ENCODE measurements at places on chromosomes 5 and 9. TPM values are rescaled to one million over a fixed set of nuclear protein-coding genes. Genes with fewer than 3 reads are reported as not detected.

CDC20B gene
- not detected for total RNA-seq

- ATAC-seq, result no peak
- H3K36me3 ChIP-seq, result no peaks in the 10 kb centered on the region
- no peak overlapping the region for H3K4me3 ChIP-seq
- H3K27ac ChIP-seq, result no peak overlapping the region
Measured at GRCh38 chr9:121249563-121249962, 18.4 kb upstream of the GSN start.

NDST1 gene
- 58.3 TPM for total RNA-seq

SPATA31A7 gene
- not detected for total RNA-seq

- peaks cover 21% of the 10 kb centered on the region for H3K27me3 ChIP-seq
- H3K4me1 ChIP-seq, result no peaks in the 10 kb centered on the region
- no peak overlapping the region for H3K27ac ChIP-seq
- H3K36me3 ChIP-seq, result no peaks in the 10 kb centered on the region
- ATAC-seq, result no peak
Measured at GRCh38 chr5:167764641-167765289, 526.7 kb upstream of the WWC1 start.

TAF11L7 gene
- not detected for total RNA-seq

SLCO6A1 gene
- not detected for total RNA-seq

DNA sequence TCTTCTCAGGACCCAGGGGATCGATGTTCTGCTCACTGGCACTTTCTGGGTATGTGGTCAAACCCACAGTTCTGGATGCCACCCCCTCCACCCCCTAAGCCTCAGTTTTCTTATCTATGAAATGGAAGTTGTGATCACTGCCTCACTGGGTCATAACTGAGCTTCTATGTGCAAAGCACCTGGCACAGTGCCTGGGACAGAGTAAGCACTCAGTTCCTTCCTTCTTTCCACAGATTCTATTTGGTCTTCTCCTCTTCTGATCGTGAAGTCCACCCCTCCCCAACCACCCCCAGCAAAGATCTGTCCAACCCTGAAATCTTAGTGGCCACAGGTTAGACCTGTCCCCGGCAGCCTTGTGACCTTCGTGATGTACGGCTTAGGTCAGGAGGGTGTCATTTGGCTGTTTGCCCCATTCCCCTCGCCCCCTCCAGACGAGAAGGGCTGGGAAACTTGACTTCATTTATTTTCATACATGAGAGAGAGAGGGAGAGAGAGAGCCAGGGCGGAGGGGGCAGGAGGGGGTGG is 181.4 kb downstream of the FGF18 start:
- no peaks in the 10 kb centered on the region for H3K36me3 ChIP-seq
- peaks cover 59% of the 10 kb centered on the region for H3K27me3 ChIP-seq
- H3K27ac ChIP-seq, result no peak overlapping the region
- H3K4me3 ChIP-seq, result no peak overlapping the region

DNA sequence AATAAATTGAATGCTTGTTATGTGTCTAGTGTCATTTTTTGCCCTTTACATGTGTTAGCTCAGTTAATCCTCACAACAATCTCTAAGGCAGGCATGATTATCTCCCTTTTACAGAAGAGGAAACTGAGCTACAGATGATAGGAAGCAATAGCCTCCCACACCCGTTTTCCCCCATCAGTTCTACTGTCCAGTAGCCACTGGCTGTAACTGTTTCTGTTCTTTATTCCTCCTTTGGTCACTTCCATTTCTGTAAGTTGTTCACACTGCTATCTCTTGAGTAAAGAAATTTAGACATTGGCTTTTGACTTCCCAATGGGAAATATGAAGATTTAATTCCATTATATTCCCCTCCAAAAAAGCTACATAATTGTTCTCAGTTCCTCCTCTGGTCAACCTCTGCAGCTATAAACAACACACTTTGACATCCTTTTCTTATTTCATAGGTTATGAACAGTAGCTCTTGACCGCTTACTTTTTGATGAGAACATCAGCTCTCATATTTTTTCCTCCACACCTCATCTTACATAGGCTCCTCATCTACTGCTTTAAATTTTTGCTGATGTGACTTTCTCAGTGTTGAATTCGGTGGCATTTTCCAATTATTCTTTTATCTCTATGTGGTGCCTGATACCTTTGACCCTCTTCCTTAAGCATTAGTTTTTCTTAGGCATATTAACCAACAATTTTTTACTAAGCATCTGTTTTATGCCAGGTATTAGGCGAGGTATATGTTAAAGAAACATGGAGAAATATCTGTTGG is 21.4 kb downstream of the SPZ1 start:
- H3K27ac ChIP-seq, result no peak overlapping the region
- ATAC-seq, result no peak
- H3K4me1 ChIP-seq, result no peaks in the 10 kb centered on the region
- H3K27me3 ChIP-seq, result peaks cover 9% of the 10 kb centered on the region
- no peaks in the 10 kb centered on the region for H3K36me3 ChIP-seq

DNA sequence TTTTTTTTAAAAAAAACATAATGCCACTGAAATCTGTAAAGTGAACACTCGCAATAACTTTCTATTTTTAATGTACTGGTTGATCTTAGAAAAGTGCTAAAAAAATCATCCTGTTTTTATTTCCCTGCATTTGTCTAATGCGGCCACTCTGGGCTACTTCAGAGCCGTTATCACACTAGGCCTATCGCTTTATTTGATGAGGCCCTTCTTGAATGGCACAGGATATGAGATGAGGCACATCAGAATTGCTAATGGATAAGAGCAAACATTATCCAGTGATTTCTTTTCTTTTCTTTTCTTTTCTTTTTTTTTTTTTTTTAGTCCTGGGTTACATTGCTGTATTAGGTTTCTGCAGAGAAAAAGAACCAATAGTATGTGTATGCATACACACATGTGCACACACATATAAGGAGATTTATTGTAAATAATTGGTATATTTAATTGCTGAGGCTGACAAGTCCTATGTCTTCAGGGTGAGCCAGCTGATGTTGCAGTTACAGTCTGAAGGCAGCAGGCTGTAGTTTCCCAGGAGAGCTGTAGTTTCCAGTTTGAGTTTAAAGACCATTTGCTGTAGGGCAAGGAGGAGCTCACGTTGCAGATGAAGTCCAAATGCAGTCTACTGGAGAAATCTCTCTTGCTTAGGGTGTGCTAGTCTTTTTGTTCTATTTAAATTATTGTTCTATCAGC is 391.7 kb downstream of the MED10 start:
- ATAC-seq, result no peak
- no peaks in the 10 kb centered on the region for H3K36me3 ChIP-seq
- no peak overlapping the region for H3K4me3 ChIP-seq
- H3K27ac ChIP-seq, result no peak overlapping the region
- no peaks in the 10 kb centered on the region for H3K4me1 ChIP-seq
- H3K27me3 ChIP-seq, result no peaks in the 10 kb centered on the region
